ENCODE measurements at places on chromosomes 4 and X. TPM values are rescaled to one million over a fixed set of nuclear protein-coding genes. Genes with fewer than 3 reads are reported as not detected.

The ZGRF1 gene
- total RNA-seq: 43.9 TPM

The ANAPC10 gene
- total RNA-seq: 20.2 TPM

DNA sequence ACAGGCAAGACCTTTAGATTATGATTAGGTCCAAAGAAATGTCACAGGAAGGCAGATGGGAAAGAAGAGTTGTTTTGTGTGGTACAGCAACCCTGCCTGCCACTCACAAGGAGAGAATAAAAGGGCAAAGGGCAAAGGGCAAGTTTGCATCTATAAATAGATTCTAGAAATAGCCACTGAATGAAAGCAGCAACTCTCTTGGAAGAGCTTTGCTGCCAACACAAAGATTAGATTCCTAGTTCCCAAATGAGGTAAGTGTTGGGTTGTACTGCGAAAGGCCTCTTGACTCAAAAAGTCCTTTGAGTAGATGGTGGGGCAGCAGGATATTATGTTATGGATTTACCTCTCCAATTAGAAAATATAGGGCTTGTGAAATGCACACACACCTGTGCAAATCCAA is 61.2 kb downstream of the MOSPD2 start:
- H3K27ac ChIP-seq: no peak overlapping the region
- H3K4me1 ChIP-seq: no peaks in the 10 kb centered on the region
- H3K36me3 ChIP-seq: no peaks in the 10 kb centered on the region
- H3K4me3 ChIP-seq: no peak overlapping the region
- H3K27me3 ChIP-seq: peaks cover 5% of the 10 kb centered on the region

DNA sequence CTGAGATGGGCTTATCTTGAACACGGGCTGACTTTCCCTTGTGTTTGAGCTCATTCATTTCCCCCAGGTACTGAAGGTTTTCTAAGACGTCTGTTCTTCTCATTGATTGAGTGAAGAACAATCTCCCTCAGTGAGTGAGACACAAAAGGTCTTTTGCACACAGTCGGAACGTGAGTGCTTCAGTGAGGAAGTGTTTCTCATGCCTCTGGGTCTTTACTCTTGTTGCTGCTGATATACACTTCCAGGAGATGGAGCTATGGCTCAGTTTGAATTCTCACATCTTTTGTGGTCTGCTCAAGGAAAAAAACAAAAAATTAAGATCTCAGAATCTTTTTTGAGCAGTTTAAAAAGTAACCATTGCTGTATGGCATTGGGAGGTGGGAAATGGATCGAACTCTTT is 981.9 kb upstream of the TENM3 start:
- H3K36me3 ChIP-seq: no peaks in the 10 kb centered on the region
- H3K27me3 ChIP-seq: no peaks in the 10 kb centered on the region
- H3K4me1 ChIP-seq: no peaks in the 10 kb centered on the region
- no peak overlapping the region for H3K4me3 ChIP-seq
- no peak for DNase-seq
- H3K27ac ChIP-seq: no peak overlapping the region

- no peaks in the 10 kb centered on the region for H3K4me1 ChIP-seq
- H3K27ac ChIP-seq: no peak overlapping the region
- peaks cover 2% of the 10 kb centered on the region for H3K36me3 ChIP-seq
Measured at GRCh38 chr4:139919521-139919920, 234.5 kb downstream of the MAML3 start.

DNA sequence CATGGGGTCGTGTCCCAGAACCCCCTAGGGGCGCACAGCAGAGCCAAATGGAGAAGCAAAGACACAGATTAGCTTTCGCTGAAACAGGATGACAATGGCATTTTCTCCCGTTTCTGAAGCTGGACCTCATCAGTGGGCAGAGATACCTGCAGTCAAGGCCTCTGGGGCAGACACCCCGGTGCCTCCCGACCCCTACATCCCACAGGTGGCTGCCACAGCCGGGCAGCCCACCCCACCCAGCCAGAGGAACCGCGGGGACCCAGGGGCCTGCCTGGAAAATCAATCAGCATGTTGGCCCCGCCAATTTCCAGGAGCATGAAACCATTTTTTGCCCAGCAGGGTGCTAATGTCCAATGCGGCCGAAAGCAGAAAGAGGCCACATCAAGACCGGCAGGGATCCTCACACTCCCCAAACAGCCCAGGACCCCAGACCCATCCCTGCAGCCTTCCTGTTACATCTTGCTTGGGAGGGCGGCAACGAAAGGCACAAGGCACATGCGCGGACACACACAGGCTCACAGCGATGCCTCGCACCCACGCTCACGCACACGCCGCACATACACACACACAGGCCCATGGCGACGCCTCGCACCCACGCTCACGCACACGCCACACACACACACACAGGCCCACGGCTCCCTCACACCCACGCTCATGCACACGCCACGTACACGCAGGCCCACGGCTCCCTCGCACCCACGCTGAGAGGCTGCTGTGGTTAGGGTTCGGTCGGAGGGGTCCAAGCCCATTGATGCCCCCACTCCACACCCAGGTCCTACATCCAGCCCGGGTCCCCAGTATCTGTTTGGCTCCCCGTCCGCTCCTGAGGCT is 130.6 kb upstream of the NKX1-1 start:
- no peak overlapping the region for H3K27ac ChIP-seq
- peaks cover 4% of the 10 kb centered on the region for H3K27me3 ChIP-seq
- no peaks in the 10 kb centered on the region for H3K4me1 ChIP-seq
- H3K36me3 ChIP-seq: no peaks in the 10 kb centered on the region
- H3K4me3 ChIP-seq: no peak overlapping the region

- DNase-seq: peak; percentile 31
- H3K27ac ChIP-seq: peak overlapping the region; percentile 51
- H3K4me1 ChIP-seq: peaks cover 4% of the 10 kb centered on the region
- no peaks in the 10 kb centered on the region for H3K27me3 ChIP-seq
- H3K36me3 ChIP-seq: peaks cover 8% of the 10 kb centered on the region
Measured at GRCh38 chrX:40651620-40652223, 4.4 kb upstream of the CXorf38 start.

The AMOT gene
- total RNA-seq: 1.8 TPM

- no peak overlapping the region for H3K4me3 ChIP-seq
- H3K27ac ChIP-seq: no peak overlapping the region
- H3K4me1 ChIP-seq: no peaks in the 10 kb centered on the region
- H3K36me3 ChIP-seq: no peaks in the 10 kb centered on the region
- H3K27me3 ChIP-seq: peaks cover 4% of the 10 kb centered on the region
Measured at GRCh38 chr4:182765987-182766856, 151.0 kb downstream of the DCTD start.

The RIPPLY1 gene
- total RNA-seq: not detected

GRCh38 chr4:146368209-146368608 is 153.5 kb downstream of the SLC10A7 start:
- H3K27me3 ChIP-seq: no peaks in the 10 kb centered on the region
- peaks cover 2% of the 10 kb centered on the region for H3K36me3 ChIP-seq
- H3K27ac ChIP-seq: no peak overlapping the region
- H3K4me1 ChIP-seq: no peaks in the 10 kb centered on the region
- no peak overlapping the region for H3K4me3 ChIP-seq
- no peak for DNase-seq

The GPR78 gene
- not detected for total RNA-seq

DNA sequence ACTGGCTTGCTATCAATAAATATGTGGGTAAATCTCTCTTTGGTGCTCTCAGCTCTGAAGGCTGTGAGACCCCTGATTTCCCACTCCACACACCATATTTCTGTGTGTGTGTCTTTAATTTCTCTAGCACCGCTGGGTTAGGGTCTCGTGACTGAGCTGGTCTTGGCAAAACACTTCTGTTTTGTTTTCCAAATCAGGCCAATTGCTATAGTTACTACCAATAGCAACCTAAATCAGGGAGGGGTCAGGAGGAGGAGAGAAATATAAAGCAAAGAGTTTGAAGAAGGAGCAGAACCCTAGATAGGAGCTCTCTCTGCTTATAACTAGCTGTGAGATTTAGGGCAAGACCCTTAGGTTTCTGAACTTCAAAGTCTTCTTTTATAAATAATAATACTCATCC is 250.5 kb upstream of the IGFBP7 start:
- H3K27me3 ChIP-seq: no peaks in the 10 kb centered on the region
- H3K4me3 ChIP-seq: no peak overlapping the region
- H3K4me1 ChIP-seq: no peaks in the 10 kb centered on the region
- H3K27ac ChIP-seq: no peak overlapping the region

DNA sequence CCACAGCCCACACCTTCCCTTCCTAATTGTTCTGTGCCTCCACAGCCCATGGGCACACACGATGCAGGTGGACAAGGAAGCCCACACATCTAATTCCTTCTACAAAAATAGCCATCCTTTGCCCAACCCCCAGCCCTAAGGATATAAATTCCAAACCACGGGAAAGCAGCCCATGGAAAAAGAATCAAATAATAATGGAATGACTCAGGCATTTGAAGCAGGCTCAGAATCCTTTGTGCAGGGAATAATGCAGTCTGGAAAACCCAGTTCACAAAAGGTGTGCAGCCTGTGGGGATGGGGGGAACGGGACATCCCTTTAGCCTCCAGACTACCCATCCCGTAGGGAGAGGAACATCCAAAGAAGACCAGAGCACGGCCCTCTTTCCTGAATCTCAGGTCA is 342.3 kb upstream of the GALNT7 start:
- no peak overlapping the region for H3K27ac ChIP-seq
- DNase-seq: no peak
- H3K4me3 ChIP-seq: no peak overlapping the region

Measured in activated naive CD8-positive, alpha-beta T cell treated with anti-CD3 and anti-CD28 coated beads, Interleukin-2, amount 10 ng/mL, durations not matched to agents 7 days and 5 days (primary cell).